Mesendoderm (in vitro differentiated cells): ENCODE measurements at places on chromosomes 6 and 20.

DNA sequence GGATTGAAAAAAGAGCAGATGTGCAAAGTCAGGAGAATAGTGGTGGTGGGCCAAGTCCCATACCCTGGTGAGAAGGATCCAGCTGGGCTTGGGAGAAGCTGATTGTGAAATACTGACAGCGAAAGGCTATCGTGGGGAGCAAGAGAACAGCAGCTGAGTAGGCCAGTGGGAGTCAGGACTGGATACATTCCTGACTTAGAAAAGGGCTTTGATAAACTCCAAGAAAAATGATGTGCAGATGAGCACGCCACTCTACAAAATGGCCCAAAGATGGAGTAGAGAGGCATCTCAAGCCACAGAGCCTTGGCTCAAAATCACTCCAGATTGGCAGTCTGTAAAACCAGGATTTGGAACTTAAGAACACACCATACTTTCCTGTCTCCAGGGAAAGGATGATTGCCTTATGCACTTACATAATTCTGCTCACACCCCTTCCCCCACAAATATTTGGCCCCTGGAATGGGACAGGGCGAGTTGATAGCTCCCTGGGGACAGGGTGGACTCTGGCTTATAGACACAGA lies 578.7 kb downstream of the MAFB start:
- DNase-seq, result no peak

GRCh38 chr6:169648092-169648491 lies 53.7 kb downstream of the WDR27 start:
- no peak for DNase-seq

DNA sequence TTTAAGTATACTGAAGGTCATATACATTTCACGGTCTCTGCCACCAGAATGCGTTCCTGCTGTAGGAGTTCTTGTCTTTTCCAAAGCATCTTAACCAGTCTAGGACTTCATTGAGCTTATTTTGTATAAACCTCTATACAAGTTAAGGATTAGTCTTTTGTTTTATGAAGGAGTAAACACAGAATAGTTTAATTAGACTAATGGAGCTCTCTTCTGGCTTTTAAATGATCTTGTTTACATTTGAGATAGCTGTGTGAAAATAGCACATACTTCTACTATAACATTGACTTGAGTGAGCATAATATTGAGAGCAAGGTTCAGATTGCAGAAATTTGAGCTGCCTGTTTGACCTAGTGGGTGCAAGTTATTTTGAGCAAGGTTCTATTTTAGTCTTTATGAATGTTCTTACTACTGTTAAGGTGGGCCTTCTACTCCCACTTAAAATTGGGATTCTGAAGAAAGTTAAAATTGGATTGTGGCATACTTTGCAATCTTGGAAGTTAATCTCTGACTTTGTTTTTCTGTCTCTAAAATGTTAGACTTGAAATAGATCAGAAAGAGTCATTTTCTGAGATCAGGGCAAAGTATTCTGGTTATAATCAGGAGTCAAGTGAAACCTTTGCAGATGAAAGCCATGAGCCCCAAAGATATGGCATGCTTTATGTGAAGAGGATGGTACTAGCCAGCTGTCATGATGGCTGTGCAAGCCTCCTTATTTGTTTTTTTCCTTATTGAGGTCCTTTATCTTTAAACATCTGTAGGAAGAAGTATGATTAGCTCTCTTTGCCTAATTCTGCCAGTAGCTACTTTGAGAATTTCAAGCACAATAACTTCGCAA lies 41.8 kb downstream of the RPRD1B start:
- no peak for DNase-seq

GRCh38 chr6:8958894-8959511 lies 523.7 kb upstream of the SLC35B3 start:
- DNase-seq, result no peak

DNA sequence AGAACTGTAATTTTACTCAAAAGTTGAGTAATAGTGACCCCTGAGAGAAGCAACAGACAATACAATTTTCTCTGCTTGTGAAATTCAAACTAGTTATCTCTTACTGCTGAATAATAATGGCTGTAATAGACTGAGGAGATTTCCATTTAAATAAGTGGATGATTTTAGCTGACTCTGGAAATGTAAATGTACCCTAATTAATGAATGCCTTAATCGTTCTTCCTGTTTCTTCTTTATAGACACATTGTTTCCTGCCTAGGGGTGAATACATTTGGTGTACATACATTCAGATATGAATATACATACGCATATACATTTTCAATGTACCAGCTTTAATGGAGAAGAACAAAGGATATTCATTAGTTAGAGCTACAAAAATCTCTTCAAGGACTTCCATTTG lies 611.9 kb downstream of the TFAP2B start:
- DNase-seq, result no peak

DNA sequence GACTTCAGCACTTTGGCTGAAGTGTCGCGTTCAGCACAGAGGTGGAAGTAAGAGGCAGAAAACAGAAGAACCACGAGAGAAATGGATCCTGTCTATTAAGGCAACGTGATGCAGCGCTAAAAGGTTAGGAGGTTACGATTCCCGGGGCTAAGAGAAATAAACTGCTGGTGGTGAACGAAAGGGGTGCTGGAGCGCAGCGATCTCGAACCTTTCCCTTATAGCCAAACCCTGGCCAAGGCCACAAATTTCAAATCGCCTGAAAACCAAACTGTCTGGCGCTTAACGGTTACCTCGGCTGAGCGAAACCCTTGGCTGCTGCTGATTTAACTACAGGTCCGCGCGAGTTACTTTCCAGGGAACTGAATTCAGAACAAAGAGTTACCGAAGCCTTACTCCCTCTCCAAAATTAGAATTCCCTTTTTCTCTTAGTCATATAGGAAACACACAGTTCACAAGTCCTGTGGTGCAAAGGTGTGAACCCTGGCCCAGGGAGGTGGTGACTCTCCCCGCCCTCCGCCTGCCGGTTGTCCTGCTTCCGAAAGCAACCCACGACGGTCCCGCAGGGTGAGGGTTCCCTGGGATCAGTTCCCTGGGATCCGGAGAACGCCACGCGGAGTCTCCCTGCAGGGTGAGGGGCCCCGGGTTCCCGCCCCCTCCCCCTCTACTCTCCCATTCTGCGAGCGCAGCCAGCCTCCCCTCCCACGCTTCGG lies 1.3 kb upstream of the SLC35D3 start:
- DNase-seq, result peak; percentile 50

GRCh38 chr20:62476056-62476838 lies 452 bp upstream of the GATA5 start:
- peak; percentile 47 for DNase-seq

- no peak for DNase-seq
Measured at GRCh38 chr6:75963569-75963968, 108.9 kb downstream of the IMPG1 start.

DNA sequence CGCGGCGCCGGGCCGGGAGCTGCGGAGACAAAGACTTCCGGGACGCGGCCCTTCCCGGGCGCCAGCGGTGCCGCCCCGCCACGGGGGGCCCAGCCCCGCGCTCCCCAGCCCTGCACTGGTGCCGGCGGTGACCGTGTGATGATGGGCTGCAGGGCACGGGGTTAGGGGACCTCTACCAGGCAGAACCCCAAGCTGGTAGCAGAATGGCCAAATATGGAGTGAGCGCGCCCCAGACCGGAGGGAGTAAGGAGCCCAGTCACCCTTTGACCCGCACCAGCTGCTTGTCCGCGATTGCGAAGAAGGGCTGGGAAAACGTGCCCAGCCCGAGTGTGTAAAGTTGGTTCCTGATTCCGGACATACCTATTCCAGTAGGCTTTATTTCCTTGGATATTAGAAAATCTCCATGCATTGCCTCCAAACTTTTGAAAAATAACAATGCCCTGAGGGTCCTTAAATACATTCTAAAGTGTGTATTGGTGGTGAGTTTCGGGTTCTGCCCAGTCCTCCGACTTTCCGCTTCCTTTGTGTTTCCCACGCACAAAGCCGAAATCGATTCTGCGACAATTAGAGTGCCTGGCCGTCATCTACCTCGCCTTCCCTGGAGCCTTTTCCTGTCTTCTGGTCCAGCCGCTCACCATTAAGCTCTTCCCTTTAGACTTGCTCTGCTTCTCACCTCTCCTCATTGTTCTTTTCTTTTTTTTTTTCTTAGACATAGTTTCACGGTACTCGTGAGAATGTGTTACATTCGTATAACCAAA lies 1.1 kb downstream of the ABRACL start:
- peak; percentile 52 for DNase-seq

GRCh38 chr20:16641511-16642023 lies 68.3 kb upstream of the KIF16B start:
- no peak for DNase-seq

DNA sequence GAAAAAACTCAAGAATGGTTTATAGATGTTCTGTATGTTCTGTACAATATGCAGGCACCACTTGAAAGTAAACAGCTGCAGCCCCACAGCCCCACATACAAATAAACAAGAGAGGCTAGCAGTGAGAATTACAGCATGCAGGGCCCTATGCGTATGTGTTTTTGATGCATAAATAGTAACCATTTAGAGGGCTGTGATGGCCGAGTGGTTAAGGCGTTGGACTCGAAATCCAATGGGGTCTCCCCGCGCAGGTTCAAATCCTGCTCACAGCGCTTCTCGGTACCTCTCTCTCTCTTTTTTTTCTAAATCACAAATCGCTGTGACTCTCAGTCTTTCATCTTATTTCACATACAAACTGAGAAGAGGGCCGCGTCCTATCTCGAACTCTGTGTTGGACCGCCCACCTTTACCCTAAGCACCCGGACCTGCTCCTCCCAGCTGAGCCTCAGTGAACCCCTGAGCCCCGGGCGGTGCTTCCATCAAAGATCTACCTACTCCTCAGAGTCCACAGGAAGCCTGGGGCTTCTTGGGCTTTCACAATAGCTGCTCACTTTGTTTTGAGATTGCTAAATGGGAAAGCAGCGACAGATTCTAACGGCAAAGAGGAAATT lies 37.7 kb upstream of the PRSS16 start:
- peak; percentile 66 for DNase-seq

DNA sequence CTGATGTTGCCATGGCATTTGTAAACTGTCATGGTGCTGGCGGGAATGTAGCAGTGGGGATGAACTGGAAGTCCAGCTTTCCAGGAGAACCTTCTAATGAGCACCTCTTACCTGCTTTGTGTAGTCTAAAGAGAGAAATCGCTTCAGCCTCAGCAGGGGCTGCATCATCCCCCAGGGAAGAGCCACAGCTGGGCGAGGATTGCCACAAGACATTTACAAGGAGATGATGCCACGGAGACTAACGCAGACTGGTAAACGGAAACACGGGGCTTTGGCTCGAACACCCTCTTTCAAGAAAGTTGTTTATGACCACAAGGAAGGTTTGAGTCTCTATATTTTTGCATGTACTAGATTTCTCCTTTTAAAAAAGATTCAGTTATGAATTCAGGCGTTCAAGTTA lies 72.9 kb downstream of the CDH26 start:
- no peak for DNase-seq

- DNase-seq, result peak; percentile 51
Measured at GRCh38 chr20:23043376-23043775, 6.1 kb downstream of the THBD start.

DNA sequence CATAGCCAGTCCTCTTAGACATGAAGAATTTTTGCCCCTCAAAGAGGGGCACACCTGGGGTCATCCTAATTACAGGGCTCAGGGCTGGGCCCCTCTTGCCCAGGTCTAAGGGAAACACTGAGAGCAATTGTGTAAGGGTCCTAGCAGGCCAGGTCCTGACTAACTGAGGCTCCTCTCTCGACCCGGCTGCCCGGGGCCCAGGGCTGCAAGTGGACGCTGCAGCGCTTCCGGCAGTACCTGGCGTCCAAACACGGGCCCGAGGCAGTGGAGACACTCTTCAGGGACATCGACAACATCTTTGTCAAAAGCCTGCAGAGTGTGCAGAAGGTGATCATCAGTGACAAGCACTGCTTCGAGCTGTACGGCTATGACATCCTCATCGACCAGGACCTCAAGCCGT lies 17.4 kb downstream of the PDRG1 start:
- DNase-seq, result no peak

DNA sequence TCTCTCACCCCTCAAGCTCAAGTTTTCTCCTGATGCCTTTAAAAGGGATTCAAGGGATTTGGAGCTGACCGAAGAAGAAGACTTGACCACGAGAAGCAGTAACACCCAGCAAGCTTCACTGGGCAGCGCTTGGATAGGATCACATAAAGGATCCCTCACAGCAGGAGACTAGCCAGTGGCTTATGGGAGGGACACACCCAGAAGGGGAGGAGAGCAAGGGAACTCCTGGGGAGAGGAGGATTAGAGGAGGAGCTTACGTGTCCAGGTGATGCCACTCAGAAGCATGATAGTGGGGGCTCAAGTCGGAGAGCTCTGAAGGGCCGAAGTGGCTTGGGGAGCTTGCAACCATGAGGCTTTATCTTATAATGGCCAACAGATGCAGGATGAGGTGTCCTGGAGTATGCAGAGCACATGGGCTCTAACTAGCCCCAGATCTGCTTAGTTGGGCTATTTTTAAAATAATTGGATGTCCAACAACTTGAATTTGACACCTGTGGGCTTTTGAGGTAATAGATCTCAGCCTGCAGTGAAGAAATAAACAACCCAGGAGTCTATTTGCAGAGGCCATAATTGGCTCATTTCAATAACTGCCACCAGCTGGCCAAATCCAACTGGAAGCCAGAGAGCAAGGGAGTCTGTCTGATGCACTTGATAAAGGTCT lies 137.9 kb upstream of the EXOC2 start:
- DNase-seq, result no peak

GRCh38 chr6:124027392-124027791 lies 223.7 kb downstream of the NKAIN2 start:
- no peak for DNase-seq

- no peak for DNase-seq
Measured at GRCh38 chr20:17678295-17678694, 3.7 kb downstream of the RRBP1 start.

DNA sequence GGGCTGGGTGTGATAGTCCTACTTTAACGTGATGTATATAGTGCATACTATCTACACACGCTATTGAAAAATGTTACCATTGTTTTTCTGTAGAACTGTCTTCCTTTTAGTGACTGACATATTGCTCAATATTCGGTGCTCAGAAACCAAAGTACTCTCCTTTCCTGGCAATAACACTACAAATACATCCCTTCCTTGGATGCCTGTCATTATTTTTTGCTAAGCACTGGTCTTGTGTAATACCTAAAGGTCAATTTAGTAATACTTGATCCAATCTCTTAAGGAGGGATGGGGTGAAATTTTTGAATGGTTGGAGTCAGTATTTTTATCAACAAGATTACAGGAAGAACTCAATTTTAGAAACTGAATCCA lies 23.9 kb downstream of the CNR1 start:
- DNase-seq, result no peak

GRCh38 chr20:44085616-44086434 lies 101.2 kb downstream of the JPH2 start:
- no peak for DNase-seq

DNA sequence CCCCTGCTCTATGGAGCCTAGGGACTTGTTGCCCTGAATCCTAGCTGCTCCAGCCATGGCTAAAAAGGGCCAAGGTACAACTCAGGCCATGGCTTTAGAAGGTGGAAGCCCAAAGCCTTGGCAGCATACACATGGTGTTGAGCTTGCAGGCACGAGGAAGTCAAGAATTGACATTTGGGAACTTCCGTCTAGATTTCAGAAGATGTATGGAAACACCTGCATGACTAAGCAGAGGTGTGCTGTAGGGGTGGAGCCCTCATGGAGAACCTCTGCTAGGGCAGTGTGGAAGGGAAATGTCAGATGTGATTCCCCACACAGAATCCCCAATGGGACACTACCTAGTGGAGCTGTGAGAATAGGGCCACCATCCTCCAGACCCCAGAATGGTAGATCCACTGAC lies 95.1 kb upstream of the TMEM170B start:
- DNase-seq, result no peak

- DNase-seq, result no peak
Measured at GRCh38 chr6:92820601-92821000, 598.8 kb downstream of the EPHA7 start.

GRCh38 chr6:13124131-13124530 lies 204.2 kb downstream of the TBC1D7 start:
- no peak for DNase-seq
